HS-5 (cell line): ENCODE measurements at places on chromosomes 4 and X.
A peak's percentile ranks its signal among the peaks of the same experiment; 100 is the strongest.

GRCh38 chr4:55661398-55662056 is 25.4 kb upstream of the NMU start:
- no peak for DNase-seq

DNA sequence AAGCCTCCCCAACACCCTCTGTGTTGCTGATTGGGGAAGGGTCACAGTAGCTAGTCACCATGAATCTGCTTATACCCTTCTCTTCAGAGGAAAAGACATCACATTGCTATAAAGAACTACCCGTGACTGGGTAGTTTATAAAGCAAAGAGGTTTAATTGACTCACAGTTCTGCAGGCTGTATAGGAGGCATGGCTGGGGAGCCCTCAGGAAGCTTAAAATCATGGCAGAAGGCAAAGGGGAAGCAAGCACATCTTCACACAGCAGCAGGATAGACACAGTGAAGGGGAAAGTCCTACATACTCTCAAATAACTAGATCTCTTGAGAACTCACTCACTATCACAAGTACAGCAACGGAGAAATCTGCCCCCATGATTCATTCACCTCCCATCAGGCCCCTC is 229.4 kb upstream of the FTHL17 start:
- no peak for DNase-seq

- DNase-seq: peak; percentile 68
Measured at GRCh38 chr4:151031831-151032605, 16.9 kb upstream of the LRBA start.

DNA sequence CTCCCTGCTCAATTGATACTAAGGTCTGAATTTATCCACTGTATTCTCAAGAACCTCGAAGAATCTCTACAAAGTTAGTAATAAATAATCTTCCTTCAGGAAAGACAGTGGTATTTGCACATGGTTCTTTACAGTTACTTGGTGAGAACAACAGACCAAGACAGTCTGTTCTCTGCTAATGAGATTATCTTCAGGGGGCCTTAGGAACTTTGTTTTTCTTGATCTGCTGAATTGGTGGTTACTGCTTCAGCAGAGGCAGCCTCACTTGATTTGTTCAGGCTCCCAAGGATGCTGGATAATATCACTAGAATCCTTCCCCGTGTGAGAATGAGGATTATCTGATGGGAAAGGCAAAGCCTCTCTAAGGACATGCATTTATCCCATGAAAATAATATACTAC is 64.8 kb downstream of the CBR4 start:
- no peak for DNase-seq

- DNase-seq: no peak
Measured at GRCh38 chrX:84611843-84612636, 109.8 kb upstream of the HDX start.

GRCh38 chr4:61204353-61205060 is 4.4 kb downstream of the ADGRL3 start:
- DNase-seq: peak; percentile 60

GRCh38 chr4:153589703-153590595 is 94.1 kb upstream of the TLR2 start:
- no peak for DNase-seq

DNA sequence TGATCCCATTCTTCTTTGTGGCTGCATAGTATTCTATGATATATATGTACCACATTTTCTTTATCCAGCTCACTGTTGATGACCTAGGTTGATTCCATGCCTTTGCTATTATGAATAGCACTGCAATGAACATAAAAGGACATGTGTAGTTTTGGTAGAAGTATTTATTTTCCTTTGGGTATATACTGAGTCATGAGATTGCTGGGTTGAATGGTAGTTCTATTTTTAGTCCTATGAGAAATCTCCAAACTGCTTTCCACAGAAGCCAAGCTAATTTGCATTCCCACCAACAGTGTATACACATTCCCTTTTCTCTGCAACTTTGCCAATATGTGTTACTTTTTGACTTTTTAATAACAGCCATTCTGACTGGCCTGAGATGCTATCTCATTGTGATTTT is 278.3 kb downstream of the PCDH18 start:
- DNase-seq: no peak

GRCh38 chr4:159077702-159078495 is 25.0 kb upstream of the RAPGEF2 start:
- DNase-seq: no peak

GRCh38 chr4:20532116-20532790 is 168.0 kb upstream of the PACRGL start:
- DNase-seq: no peak

GRCh38 chr4:99405433-99406115 is 29.6 kb downstream of the ADH7 start:
- DNase-seq: peak; percentile 53

- DNase-seq: no peak
Measured at GRCh38 chrX:134173541-134174272, 63.3 kb upstream of the CCDC160 start.

DNA sequence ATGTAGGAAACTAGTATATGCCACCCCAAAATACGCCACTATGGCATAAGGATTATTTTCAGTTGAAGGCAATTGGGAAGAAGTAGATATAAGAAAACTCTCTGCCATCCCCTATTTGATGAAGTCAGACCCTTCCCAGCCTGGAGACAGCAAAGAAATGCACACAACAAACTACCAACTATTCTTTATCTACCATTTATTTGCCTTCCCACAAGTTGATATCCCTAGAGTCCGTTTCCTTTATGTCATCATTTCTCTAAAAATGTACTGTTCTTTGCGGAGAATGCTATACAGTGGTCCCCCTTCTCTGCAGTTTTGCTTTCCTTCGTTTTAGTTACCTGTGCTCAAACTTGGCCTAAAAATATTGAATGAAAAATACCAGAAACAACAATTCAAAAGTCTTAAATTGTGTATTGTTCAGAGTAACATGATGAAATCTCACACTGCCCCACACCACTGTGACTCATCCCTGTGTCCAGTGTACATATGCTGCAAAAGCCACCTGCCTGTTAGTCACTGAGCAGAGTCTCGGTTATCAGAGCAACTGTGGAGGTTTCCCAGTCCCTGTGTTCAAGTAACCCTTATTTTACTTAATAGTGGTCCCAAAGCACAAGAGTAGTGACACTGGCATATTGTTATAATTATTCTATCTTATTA is 152.3 kb downstream of the WDFY3 start:
- DNase-seq: no peak

DNA sequence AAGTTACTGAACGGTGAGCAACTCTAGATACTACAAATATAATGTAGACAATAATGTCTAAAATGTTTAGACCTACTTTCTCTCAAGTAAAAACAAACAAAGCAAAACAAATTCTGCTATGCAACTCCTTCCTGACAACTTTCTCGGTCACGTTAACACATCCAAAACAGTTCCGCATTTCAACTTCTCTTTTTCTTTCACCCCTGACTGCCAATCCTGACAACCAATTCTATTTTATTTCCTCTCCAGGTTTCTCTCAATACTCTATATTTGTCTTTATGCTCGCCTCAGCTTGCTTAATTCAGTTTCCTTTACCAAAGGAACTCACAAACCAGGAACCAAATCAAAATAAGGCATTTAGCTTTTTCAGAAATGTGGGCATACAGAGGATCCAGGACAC is 513.0 kb downstream of the FSTL5 start:
- DNase-seq: no peak

- no peak for DNase-seq
Measured at GRCh38 chr4:165709516-165709915, 163.5 kb upstream of the TLL1 start.

DNA sequence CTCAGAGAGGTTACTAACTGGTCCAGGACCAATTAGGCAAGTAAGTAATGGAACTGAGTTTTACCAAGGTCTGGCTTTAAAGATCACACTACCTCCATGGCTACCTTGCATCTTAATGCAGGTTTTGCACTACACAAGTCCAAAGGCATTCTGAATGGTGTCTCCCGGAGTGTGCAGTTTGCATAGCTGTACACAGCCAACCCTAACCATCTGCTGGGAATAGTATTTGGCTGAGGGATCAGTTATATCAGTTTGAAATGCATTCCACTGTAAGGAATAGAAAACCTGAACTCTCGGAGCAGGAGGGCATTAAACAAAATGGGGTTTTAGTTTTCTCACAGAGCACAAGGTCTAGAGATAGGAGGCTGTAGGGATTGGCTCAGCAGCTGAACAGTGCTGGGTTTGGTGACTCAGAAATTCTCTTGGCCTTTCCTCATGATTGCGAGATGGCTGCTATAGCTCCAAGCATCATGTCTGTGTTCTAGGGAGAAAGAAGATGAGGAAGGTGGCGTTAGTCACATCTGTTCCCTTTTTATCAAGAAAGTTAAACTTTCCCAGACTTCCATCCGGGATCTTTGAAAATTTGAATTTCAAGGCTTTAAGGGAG is 177.1 kb downstream of the NHS start:
- no peak for DNase-seq

GRCh38 chrX:116009861-116010710 is 160.5 kb upstream of the AGTR2 start:
- no peak for DNase-seq

DNA sequence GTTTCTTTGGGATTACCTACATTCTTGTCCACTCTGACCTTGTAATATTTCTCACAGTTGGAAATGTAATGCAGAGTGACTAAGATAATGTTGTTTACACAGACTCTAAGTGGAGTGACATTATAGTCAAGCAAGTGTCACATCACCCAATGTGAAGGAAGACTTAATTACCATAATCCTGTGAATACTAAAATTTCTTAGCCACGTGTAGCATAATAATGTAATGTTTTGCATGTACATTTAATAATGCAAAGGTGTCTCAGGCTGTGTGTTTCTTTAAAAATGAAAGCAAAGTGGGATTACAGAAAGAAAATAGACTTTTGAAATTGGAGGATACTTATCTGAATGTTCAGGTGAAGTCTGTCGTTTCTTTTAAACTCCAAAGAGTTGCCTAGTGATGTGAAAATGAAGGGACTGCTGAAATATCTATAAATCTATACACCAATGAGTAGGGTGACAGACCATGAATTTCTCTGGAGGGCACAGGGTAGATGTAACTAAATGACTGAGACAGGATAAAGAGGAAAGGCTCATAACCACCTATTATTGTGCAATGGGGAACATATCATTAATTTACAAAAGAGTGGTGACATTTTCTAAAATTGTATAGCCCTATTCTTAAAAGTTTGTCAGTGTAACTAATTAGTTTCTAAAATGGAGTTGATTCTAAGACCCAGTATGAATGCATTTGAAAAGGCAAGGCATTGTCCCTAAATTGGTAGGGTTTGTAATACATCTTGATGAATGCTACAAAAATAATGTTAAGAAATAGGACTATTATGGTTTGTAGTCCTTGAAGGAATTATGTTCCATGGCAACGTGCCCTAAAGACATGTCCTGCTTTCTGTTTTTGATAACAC is 235.7 kb downstream of the DACH2 start:
- DNase-seq: no peak

DNA sequence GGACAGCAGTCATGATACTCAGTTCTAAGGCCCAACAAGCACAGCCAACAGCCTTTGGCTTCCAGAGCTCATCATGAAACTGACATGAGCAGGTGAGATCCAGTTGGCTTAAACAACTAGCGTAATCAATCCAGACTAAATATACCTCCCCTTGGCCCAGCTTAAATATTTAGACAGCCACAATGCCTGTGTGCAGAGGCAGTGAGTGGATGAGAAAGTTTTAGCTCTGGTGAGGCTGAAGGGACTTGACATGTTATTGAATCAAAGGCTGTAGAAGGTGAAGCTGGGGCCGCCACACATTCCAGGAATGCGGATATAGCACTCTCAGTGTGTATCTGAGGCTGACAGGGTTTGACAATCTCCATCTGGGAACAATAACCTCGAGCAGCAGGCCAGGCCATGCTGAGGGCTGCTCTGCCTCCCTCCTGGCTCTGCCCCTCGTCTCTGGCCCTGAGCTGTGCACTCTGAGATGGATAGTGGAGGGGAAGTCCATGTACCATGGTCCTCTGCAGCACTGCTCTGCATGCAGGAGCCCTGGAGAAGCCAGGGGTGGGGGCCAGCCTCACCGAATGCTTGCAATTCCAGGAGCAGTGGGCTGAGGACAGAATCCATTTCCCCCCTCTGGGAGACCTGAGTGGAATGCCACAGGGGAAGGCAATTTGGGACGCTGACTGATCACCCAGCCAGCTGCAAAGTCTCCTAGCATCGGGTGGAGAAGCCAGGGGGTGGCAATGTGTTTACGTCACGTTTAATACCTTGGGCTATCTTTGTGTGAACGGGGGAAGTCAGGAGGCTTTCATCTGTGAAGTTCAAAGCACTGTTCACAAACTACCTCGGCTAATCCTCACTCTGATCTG is 37.3 kb upstream of the RASL11B start:
- DNase-seq: no peak

- peak; percentile 32 for DNase-seq
Measured at GRCh38 chr4:188992706-188993105, 853.5 kb downstream of the TRIML1 start.

DNA sequence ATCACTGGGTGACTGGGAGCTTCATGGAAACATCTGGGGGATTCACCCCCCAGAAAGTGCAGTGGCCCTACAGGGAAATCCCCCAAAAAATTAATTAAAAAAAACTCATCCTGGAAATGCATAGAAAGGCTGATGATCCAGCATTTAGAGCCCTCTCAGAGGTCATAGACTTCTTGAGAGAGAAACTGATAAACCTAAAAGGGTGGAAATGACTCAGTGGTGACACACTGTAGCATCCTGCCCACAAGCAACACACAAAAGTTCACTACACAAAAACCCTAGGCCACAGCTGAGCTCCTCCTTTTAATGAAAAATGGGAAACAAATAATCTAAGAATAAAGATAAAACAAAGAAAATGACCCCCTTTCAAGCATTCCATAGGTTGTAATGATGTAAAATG is 911.5 kb downstream of the GLUD2 start:
- DNase-seq: no peak

GRCh38 chr4:150321113-150321512 is 242.9 kb downstream of the DCLK2 start:
- DNase-seq: no peak

- DNase-seq: peak; percentile 55
Measured at GRCh38 chr4:40056716-40057585, at the start of gene N4BP2. TSS of gene N4BP2 (plus strand) at chr4:40056850. CDS start at chr4:40097341, 40,491 bp downstream.

DNA sequence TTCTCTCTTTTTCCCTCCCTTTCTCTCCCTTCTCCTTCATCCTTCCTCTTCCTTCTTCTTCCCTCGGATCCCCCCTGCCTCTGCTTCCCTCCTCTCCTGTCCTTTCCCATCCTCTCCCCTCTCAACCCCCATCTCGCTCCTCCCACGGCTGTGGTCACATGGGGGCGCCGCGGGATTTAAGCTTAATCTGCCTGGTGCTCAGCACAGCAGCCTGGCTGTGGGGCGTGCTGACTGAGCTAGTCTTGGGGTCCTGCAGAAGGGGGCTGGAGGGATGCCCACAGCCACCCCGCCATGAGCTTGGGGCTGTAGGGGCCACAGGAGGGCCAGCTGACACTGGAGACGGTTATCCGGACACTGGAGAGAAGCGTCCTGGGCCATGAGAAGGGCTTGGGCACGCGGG is 10.7 kb downstream of the SMIM10L2A start:
- no peak for DNase-seq

DNA sequence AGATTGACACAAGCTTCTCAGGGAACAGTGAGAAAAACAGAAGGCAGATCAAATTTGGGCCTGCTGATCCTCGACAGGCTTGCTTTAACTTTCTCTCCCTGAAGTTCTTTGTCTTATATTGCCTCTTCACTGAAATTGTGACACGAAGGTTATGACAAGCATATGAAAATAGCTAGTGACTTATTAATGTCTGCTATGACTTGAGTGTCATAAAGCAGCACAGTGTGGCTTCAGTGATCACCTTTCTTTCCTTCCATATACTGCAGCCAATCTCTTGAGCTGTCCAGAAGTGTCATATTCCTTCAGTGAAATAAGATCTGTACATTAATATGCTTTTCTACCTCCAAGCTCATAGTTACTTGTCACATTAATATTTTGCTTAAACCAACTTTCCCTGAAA is 870.2 kb downstream of the C4orf33 start:
- DNase-seq: no peak

- peak; percentile 56 for DNase-seq
Measured at GRCh38 chr4:183505611-183506388, 942 bp downstream of the ING2 start.
